Small intestine (tissue), 16 donors: ENCODE measurements at places on chromosomes 16 and 17. TPM values are rescaled to one million over a fixed set of nuclear protein-coding genes. Genes with fewer than 3 reads are reported as not detected.

The NPIPA5 gene
- 8.9 TPM for polyA plus RNA-seq

- peak; percentile 82 for DNase-seq
Measured at GRCh38 chr17:1486802-1487695, 5.4 kb downstream of the MYO1C start.

- DNase-seq, result no peak
Measured at GRCh38 chr17:50033316-50033715, 22.6 kb upstream of the ITGA3 start.

DNA sequence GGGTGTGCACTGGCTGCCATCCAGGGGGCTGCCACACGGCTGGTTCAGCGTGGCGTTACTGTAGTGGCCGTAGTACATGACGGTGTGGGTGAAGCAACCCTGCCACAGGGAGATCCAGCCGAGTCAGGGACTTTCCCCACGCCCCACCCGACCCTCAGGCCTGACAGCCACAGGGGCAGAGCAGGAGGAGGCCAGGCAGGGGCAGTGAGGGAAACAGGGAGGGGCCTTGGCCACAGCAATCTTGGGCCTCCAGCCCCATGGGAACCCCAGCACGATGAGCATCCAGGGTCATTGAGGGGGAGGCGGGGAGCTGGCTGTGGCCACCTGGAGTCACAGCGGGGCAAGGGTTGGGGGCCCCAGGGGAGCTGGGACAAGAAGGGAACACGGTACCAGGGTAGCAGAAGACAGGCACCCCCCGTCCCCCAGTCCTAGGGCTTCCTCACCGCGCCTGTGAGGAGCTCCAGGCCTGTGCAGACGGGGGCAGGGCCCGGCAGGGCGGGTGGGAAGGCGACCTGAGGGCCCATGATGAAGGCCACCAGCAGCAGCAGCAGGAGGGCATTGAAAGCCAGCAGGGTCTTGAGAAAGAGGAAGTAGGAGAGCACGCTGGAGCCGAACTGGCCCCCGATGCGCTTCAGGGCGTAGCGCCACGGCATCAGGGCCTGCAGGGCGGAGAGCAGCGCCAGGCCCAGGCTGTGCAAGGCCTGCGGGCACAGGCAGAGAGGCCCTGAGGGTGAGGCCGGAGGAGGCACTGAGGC, 4.3 kb downstream of the TMC6 start:
- no peak for DNase-seq

GRCh38 chr17:10956821-10957220, 118.9 kb upstream of the PIRT start:
- DNase-seq, result no peak

The PRR35 gene
- not detected for polyA plus RNA-seq

DNA sequence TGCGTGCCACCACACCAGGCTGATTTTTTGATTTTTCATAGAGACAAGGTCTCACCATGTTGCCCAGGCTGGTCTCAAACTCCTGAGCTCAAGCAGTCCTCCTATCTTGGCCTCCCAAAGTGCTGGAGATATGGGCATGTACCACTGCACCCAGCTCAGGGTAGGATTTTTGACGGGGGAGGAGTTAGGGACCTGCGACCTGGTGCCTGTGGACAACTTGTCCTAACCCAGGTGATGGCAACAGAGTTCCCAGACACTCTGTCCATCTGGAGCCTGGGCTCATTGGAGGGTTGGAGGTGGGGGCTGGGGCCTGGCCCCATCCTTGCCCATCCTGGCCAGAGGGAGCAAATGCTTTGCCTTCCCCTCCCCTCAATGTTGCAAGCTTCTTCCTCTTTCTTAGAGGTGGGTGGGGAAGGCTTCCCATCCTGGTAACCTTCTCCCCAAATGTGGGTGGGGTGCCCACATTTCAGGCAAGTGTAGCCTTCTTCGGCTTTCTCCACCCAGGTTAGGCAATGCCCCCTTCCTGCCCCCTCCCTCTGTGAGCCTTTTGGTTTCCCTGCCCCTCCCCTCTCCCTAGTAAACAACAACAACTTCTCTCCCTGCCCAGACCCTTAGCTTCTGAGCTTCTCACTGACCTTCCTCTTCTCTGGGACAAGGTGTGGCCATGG, 24.9 kb downstream of the RARA start:
- DNase-seq, result no peak

- DNase-seq, result peak; percentile 84
Measured at GRCh38 chr17:66301864-66302741, at the start of gene PRKCA. Gene PRKCA (plus strand): TSS chr17:66302613.
